ENCODE measurements at places on chromosomes 3 and 15.

- no peak for DNase-seq
These were observed 398.2 kb downstream of the FEZF2 start for GRCh38 chr3:61975199-61975598.

DNA sequence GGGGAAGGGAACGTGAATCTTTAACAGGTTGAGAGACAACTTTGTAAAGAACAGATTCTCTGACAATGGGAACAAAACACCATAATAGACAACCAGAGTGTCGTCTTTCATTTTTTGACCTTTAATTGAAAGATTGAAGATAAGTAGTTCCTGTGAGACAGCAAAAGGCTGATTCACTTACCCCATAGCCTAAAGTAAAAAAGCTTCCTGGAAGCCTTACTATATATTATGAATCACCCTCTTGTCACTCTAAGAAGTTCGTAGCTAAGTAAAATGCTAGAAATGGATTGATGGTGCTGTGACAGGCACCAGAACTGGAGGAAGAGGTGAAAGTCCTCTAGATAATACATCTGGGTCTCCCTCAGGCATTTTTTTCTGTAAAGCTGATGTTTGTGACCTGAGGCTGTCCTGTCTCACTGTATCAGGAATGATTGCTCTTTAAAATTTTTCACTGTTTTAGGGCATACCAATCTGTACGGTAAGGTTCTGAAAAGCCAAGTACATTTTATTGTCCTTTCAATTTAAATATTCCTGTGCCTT lies 824.6 kb upstream of the SEMA6D start:
- DNase-seq: no peak

DNA sequence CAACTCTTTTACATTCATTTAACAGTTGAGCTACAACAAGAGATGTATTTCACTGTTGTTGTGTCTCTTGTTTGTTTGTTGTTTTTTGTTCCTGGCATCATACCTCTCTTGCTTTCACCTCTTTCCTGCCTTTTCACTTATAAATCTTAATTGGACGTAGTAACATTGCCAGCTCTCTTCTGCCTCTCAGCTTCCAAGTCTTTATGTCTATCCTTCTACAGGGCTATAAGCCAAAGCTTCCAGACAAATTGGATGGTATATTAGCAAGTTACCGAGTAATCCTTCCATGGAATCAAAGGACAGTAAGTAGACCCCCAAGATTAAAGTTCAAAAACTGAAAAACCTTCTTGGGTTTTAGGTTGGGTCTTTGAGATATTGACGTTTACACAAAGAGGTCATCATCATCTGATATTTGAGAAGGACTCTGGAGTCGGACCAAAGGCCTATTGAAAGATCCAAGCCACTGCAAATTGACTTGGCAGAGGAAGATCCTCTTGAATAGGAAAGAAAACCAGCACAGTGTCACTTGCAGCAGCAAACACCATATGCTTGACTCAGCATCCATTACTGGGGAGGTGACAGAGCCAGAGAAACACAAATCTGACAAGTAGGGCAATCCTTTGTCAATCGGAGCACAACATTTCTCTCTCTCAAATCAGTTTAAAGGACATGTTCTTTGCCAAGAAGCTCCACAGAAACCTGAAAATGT lies 648.5 kb upstream of the NR2F2 start:
- no peak for DNase-seq

- no peak for DNase-seq
These were observed 16.9 kb downstream of the THBS1 start for GRCh38 chr15:39597751-39598185.

DNA sequence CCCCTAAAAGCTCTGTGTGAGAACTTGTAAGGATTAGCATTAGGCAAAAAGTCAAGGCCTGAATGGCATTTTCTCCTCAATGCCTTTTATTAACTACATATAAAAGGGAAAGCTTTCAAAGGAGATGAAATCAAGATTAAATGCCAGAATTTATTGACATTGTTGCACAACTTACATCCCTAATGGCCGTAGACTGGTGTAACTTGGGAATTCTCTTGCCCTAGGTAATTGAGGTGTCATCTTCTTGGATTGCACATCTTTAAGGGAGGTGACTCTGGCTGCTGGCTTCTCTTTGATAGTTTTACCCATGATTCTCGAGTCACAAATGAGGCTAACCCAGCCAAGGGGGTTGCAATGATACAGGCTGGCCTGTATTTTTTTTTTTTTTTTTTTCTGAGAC lies 249.1 kb downstream of the TBL1XR1 start:
- no peak for DNase-seq

DNA sequence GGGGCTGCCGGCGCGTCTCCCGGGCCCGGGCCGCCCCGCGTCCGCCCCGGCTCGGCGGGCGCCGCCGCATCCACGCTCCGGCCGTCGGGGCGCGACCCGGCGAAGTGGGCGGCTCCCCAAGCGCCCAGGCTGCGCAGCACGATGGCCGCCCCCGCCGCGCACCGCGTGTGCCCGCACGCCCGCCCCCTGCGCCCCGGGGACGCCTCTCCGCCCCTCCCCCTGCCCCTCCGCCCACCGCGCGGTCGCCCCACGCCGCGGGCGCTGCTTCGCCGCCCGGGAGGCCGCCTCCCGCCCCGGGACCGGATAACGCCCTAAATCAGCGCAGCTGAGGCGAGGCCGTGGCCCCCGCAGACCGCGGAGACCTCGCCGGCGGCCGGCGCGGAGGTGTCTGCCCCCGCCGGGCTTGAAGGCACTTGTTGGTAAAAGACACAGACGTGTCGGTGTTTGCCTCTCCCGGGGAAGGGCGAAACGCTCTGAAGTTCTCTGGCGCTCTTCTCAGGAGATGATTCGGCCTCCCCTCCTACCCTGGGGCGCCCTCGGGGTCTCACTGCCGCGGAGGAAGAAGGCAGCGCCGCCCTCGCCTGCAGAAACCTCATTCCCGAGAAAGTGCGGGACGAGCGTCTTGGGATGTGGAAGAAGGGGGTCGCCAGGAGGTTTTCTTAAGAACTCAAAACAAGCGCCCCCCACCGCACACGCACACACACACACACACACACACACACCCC lies at the start of gene BNC1:
TSS of gene BNC1 (minus strand) at position 106 of the 725 bp plus-strand sequence. CDS start at position 70, 36 bp downstream.
- DNase-seq: peak; percentile 37

GRCh38 chr3:18351069-18351628 lies 74.0 kb downstream of the SATB1 start:
- DNase-seq: no peak

DNA sequence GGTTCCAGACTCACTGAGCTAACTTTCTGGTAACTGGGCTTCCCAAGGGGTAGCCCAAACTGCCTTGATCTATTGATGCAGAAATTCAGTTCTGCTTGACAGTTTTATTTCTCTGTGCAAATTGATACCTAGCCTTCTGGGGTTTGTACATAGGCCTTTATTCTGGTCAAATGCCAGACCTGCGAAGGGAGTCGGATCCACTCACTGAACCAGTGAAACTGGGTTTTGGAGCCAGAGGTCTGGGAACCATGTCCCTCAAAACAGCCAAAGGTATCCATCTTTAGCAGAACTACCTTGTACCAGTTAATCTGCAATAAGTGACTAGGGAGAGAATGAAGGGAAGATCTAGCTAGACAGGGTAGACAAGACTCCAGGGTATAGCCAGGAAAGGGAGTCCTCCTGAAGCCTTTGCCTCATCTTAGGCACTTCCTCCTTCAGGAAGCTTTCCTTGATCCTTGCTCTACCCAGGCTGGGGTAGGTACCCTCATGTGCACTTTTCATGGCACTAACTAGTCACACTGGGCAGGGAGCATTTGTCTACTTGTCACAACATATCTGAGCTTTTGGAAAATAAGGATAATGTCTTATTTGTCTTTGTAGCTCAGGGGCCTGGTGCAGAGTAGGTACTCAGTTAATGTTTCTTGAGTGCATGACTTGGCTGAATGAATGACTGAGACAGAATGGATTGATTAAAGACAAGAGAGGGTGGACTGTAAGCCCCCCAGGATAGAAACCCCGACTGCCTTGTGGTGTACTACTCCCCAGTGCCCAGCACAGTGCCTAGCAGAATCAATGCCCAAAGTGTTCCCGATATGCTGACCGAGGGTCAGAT lies 1.4 kb upstream of the SNX33 start:
- no peak for DNase-seq

DNA sequence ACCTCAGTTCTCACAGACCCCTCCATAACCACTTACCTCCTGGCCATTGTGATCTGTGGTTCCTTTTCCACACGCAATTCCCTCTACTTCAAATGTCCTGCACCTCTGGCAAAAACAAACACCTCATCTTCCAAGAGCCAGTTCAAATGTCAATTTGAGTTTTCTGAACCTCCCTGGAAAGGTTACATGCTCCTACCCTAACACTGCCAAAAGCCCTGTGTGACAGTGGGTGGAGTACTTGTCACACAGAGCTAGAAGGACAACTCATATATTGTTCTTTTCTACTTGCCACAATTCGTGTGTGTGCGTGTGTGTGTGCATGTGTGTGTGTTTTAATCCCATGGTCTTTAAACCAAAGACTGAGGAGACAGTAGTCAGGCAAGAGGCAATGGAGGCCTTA lies 331.8 kb upstream of the ARHGEF26 start:
- DNase-seq: no peak

- DNase-seq: no peak
These were observed 9.8 kb upstream of the FNDC3B start for GRCh38 chr3:172029425-172030098.

DNA sequence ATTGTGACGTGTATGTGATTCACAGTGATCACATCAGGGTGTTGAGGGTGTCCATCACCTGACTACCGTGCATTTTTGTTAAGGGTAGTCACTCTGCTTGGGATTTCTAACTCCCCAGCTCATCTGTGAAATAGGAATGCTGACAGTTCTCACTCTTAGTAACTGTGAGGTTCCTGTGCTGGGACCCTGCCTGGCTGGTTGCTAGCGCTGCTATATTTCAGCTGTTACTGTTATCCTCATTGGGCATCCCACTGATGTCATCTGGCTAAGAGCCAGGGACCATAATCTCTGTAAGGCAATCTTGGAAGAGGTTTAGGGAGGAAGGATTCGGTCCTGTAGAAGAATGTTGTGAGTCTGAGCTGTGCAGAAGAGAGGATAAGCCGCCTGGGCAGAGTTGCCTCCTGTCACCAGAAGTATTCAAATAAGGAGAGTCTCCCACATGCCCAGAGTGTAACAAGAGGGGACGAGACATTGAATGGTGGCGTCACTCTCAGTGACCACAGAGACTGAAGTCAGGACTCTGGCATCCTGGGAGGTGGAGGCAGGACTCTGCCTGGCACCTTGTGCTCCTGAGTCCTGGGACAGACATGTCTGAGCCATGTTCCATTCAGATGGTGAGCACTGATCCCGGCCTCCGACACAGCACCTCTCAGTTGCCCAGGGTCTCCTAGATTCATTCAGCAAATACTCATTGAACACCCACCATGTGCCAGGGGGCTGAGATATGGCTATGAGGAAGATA lies 52.2 kb downstream of the FBLN2 start:
- no peak for DNase-seq

DNA sequence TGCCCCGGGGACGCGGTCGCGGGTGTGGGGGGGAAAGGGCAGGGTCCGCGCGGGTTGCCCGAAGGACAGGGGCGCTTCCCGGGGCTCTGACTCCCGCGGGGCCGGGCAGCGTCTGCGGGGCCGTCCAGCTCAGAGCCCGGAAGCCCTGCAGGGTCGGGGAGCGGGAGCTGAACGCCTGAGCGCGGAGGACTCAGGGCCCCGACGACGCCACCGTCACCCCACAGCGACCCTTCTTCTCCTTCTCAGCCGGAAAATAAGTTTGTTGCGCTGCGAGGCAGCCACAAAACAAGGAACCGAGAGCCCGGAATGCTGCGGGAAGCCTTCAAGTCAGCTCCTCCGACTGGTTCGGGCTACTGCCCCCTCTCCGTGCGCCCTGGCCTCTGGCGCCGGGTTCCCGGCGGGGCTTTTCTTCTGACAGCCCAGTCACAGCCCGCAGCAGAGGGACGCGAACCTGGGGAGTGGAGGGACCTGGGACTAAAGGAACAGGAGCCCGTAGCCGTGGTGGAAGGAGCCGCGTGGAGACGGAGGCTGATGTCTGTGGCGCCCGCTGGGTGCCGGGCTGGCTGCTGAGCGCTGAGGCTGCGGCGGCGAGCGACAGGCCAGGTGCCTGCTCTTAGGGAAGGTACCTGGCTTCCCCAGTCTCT lies 484 bp downstream of the CNTN4 start:
- no peak for DNase-seq

GRCh38 chr3:10563396-10563795 lies 58.0 kb upstream of the ATP2B2 start:
- DNase-seq: no peak

DNA sequence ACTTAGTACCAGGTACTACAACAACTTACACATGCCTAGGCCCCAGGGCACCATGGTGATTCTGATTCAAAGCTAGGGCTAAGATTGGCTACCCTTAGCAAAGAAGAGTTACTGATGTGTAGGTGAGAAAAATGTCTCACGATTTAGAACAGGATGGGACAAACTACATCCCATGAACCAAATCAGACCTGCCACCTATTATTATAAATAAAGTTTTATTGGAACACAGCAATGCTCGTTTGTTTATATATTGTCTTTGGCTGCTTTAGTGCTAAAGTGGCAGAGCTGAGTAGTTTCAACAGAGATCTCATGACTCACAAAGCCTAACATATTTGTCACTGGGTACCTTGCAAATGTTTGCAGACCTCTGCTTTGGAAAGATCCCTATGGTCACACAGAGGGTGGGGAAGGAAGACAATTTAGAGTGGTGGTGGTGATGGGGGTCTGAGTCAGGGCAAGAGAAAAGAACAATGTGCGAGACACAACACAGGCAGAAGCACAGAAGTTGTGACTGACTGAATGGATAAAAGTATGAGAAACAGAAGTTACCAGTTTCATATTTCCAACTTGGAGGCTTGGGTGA lies 770.6 kb upstream of the CFAP20DC start:
- DNase-seq: no peak

GRCh38 chr3:34405159-34405558 lies 606.7 kb downstream of the PDCD6IP start:
- no peak for DNase-seq

DNA sequence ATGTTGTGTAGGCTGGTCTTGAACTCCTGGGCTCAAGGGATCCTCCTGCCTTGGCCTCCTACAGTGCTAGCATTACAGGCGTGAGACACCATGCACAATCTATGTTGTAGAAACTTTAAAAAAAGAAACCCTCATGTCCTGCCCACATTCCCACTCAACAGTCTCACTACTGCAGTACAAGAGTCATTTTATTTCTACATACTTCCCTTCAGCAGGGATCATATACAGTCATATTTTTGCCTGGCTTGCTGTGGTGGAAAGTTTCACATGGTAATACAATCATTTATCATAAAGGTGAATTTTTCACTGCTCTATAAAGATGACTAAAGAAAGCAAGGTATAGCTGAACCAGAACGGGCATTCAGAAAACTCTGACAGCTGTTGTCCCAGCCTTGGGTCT lies 53.8 kb upstream of the PIK3CB start:
- no peak for DNase-seq

DNA sequence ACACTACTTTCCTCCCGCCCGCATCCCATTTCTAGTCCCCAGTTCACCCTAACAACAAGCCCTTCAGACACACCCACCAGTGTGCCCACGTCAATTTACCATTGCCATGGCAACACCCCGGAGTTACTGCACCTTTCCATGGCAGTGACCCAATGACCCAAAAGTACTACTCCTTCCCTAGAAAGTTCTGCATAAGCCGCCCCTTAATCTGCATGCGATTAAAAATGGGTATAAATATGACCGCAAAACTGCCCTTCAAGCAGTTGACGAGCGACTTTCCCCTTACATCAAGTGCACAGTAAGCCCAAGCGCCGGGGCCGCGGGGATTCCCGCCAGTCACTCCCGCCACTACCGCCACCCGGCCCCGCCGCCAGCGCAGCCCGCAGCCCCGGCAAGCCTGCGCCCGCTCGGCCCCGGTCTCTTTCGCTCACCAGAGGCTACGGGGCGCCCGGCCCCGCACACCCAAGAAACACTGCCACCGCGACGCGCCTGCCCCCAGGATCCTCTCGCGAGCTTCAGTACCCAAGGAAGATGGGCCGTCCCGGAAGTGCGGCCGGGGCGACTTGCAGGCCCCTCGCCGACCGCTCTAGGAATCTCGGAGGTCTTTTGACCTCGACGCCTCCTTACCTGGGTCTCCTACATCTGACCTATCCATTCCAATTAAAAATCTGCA lies 27.2 kb upstream of the ZNF502 start:
- DNase-seq: peak; percentile 68

All from endothelial cell (in vitro differentiated cells).